Activated CD4-positive, alpha-beta T cell treated with anti-CD3 and anti-CD28 coated beads, Interleukin-2, amount 50 U/mL, for 24 hours (primary cell): ENCODE measurements at places on chromosomes 7 and 10.

GRCh38 chr10:78981257-78981969, 87.4 kb upstream of the ZMIZ1 start:
- DNase-seq: no peak

DNA sequence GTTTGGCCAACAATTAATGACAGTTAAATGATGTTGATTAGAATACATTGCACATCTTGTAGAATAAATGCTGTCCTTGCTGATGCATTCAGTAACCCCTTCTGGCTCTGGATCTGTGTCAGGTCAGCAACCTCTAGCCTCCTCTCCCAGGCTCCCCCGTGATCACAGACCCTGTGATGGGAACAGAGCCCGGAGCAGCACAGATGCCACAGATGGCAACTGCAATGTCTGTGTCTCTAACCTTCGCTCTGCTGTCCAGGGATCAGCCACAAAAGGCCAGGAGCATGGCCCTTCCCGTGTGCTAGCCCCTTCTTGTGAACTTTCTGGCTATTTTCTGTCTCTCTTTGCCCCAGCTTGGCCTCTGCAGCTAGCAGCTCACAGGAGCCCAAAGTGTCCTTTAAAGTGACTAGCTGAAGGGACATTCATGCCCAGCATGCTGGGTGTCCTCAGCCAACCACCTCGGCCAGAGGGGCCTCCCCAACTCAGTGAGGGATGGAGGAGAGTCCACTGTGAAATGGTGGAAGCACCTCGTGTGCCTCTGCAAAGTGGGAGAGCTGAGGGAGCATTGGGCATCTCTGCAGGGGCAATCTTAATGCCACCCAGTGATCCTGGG, 167.0 kb upstream of the TCERG1L start:
- DNase-seq: no peak

- DNase-seq: no peak
These were observed 63.2 kb upstream of the PODXL start for GRCh38 chr7:131619336-131620305.

- peak; percentile 78 for DNase-seq
These were observed 32.2 kb downstream of the FOXL3 start for GRCh38 chr7:322111-322671.

DNA sequence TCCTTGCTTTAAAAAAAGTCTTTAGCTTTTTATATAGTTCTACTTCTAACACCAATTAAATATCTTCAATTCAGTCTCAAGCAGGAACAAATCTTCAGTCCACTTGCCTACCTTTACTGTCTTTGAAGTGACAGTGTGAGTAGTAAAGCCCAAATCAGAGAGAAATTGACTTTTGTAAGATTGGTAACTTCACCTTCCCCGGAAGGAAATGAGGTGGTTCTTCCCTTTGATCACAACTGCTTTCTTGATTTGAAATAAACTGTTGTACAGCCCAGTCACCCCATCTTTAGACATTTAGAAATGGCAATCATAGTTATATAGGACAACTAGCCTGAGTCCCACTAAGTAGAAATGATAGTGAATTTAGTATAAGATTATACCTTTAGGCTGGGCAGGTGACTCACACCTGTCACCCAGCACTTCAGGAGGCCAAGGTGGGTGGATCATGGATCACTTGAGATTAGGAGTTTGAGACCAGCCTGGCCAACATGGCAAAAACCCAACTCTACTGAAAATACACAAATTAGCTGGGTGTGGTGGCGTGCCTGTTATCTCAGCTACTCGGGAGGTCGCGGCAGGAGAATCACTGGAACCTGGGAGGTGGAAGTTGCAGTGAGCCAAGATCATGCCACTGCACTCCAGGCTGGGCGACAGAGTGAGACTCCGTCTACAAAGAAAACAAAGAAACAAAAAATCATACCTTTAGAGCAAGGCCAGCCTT, 4.7 kb downstream of the FAS start:
- DNase-seq: no peak

DNA sequence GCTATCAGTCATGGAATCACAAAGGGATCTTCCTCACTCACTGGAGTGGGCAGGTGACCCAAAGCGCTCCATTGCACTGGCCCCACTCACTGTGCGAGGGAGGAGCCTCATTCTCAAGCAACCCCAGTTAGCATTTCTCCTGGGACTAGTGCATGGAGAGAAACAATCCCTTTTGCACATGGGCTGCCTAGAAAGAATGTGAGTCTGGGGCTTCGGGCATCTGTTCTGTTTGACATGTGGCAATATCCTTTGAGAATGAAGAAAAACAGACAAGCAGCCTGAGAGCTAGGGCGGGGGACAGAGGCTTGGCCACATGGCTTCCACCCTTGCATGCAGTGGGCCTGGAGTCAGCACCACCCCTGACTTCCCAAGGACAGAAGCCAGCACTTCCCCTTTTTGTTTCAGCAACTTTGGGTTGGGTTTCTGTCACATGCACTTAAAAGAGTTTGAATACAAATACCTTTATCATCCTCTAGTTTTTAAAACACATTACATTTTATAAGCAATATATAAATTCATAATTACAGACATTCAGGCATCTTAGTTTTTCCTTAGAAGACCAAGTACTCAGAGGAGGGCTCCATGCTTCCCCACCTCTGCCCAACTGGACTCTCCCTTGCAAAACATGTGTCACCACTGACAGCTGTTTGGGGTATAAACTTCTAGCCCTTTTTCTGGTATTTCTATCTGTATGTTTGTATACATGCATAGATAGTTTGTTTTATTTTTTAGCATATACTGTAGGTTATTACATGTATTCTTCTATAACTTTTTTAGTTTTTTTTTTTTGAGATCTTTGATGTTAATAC, 73.8 kb downstream of the RBM20 start:
- DNase-seq: no peak
